ENCODE measurements at places on chromosomes 6 and 20. TPM values are rescaled to one million over a fixed set of nuclear protein-coding genes. Genes with fewer than 3 reads are reported as not detected.
A peak's percentile ranks its signal among the peaks of the same experiment; 100 is the strongest.

DNA sequence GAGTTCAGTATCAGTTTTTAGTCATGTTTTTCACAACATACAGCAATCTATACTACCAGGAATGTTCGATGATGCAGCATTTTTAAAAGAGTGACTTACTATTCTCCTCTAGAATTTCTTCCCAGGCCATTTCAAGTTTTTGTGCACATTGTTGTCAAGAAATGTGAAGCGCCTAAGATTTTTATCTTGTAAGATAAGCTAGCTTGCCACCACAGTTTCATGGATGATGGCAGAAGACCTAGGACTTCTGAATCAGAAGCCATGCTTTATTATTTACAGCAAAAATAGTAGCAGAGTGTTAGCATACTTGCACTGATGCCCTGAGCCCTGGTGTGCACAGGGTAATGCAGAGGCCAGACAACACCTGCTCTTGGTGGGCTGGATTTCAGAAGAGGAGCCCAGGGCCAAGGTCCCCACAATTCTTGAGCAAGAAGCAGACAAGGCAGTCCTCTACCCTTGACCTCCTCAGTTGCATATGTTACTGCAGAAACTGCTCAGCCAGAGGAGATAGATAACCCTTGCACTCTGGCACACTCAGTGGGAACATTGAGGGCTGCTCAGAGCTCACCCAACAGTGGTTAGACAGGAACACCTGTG lies 99.2 kb downstream of the QKI start:
- DNase-seq: no peak

DNA sequence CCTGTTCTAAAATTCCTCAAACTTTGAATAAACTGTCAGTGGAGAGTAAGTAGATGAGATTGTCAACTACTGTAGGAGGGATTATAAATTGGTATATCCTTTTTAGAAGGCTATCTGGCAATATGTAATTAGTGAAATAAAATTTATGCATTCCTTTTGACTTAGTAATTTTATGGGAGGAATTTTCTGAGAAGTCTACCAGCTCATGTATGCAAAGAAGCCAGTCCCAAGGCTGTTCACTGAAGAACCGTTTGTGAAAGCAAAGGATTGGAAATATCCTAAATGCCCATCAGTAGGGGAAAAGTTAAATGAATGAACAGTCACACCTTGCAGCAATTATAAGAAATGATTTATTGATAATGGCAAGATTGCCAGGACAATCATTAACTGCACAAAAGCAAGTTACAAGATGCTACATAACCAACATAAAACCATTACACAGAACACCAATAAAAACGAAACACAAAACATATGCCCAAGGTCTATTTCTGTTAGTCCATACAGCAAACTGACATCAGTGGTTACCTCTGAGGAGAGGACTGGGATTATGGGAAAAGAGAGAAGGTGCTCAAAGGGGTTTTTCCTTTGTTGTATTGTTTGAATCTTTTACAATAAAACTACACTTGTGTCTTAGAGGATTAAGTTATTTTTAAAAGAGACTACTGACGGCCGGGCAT lies 4.6 kb upstream of the DSTN start:
- no peak for DNase-seq

GRCh38 chr6:119327810-119328209 lies 21.8 kb downstream of the MAN1A1 start:
- no peak for DNase-seq

The IGF2R gene
- 59.5 TPM for total RNA-seq

DNA sequence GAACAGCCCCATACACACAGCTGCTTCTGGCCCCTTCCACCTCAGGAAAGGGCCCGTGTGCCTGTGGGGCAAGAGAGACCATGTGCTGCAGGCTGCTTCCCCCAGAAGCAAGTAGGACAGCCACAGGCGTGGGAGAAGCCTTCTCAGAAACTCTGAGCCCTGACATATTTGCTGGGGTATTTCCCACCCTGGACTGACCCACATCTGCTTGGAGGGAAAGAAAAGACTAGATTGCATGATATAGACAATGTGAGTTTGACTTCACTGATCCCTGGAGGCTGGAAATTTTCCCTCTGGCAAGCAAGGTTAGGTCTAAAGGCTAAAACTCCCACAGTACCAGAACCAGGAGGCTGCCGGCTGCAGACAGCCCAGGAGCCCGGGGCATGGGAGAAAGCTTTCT lies 213.3 kb upstream of the SSTR4 start:
- DNase-seq: no peak

DNA sequence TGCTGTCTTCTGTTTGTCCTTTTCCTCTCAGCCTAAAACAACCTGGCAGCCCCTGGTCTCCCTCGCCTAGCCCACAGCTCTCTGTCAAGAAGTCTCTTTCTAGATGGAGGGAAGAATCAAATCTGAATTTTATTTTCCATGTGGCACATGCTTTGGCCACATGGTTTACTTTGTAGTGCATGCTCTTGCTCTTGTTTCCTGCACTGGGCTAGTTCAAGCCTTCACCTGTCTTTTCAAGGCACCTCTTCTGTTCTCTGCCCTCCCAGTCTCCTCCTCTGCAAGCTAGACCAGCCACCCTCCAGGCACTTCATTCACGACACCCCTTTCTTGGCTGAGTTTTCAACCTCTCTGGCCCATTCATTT lies 7.6 kb downstream of the PPP1R14C start:
- DNase-seq: no peak

DNA sequence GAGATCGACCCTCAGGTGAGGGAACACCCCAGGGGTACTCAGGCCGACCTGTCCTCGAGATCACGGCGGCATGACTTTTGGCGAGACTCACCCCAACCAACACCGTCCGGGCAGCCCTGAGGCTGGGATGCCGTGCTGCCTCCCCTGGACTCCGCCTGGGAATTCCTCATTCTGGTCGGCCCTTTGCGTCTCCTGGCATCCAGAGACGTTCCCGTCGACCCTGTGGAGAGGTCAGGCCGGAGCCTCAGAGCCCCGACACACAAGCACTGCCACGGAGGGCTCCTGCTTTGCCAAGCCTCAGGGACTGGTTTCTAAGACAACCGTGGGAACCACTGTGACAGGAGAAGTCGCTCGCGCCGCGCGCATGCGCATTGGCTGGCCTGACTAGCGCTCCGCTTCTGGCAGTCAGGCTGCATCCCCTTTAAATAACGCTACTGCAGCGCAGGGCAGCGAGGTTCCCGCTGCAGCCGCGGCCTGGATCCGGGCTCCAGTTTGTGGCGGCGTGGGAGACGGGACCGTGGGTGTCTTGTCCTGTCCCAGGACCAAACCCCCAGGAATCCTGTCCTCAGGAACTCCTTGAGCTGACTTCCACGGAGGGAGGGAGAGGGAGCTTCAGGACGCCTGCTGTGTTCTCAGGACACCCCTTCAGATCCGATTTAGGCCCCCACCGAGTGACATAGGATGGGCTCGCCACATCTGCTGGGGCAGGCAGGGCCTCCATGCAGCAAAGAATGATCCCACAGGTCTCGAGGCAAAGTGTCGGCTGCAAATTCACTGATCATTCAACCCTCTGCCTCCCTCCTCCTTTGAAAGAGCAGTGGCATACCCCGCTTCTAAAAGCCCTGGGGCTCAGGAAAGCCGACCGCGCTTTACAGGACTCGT lies 163.2 kb upstream of the ZNF337 start:
- DNase-seq: peak; percentile 63

DNA sequence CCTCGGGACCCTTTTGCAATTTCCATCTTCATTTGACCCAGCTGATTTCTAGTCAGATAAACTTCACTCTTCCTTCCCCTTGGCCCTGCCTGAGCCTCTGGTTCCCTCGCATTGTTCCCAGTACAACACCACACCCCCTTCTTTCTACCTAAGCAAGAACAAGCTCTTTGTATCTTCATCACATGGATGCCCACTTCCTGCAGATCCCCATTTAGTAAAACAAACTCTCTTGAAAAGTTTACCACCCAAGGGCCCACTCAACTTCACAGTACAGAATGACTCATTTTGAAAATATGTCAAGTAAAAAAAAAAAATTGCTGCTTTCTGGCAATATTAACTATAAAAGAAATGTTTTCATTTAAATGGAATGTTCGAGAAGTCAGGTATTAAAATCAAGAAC lies 5.2 kb downstream of the FAXC start:
- DNase-seq: no peak
